ENCODE measurements at places on chromosomes 11 and 22.

DNA sequence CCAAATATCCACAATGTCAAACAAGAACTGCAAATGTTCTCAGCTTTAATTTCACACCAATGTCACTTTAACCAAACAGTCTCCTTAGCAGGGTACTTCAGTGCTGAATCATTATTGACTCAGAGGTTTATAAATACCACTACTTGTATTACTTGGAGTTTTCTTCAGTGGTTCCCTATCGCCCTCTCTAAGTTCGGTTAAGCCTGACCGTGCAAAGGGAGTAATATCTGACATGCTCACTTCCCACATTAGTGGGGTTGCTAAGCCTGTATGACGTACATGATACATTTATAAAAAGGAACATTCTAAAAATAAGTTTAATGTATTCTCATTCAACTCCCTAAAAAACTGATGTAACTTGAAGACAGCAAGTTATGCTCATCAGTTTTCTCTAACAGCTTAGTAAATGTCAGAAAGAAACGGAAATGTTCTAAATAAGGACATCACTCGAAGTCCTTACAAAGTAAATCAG, 93.1 kb upstream of the ZC3H12C start:
- DNase-seq, result no peak

DNA sequence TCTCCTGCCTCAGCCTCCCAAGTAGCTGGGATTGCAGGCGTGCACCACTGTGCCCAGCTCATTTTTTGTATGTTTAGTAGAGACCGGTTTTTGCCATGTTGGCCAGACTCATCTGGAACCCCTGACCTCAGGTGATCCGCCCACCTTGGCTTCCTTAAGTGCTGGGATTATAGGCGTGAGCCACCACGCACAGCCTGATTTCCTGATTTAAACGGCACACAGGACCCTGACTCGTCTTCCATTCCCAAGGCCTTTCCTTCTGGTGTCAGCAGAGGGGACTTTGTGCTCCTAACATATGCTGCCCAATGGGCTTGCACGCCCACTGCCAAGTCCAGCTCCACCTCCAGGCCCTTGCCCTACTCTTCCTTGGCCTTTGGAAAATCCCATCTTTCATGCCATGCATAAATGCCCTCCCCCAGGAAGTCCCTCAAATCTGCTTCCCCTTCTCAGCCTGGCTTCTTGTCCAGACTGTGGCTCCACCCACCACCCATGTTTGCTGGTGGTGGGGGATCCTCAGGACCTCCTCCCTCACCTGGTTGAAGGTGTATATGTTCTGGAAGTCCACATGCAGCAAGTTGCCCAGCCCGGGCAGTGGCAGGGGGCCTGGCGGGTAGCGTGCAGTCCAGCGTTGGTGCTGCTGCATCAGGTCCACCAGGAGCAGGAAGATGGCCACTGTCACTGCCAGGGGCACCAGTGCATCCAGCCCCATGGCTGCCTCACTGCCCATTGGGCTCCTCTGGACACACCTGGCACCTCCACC, 23.9 kb upstream of the CYP2D6 start:
- DNase-seq, result no peak

GRCh38 chr11:224424-224823, 11.7 kb downstream of the SIRT3 start:
- no peak for DNase-seq

GRCh38 chr11:29913352-29913751, 103.5 kb downstream of the KCNA4 start:
- no peak for DNase-seq

- no peak for DNase-seq
These were observed 62.6 kb upstream of the WT1 start for GRCh38 chr11:32497951-32498350.

- no peak for DNase-seq
These were observed 31.3 kb upstream of the ADA2 start for GRCh38 chr22:17250380-17251082.

Measured in anterior cingulate cortex (tissue), 58 donors.